AG04450 (cell line): ENCODE measurements at places on chromosomes 7 and 10. TPM values are rescaled to one million over a fixed set of nuclear protein-coding genes. Genes with fewer than 3 reads are reported as not detected.
A peak's percentile ranks its signal among the peaks of the same experiment; 100 is the strongest.

Gene EIF4EBP2
- polyA plus RNA-seq, result 27.3 and 31.2 TPM in 2 replicates

GRCh38 chr7:121313793-121314676, 14.8 kb upstream of the WNT16 start:
- no peak for DNase-seq

Gene PITX3
- polyA plus RNA-seq, result not detected in 2 replicates

Gene ARHGAP21
- 93.1 and 126 TPM in 2 replicates for polyA plus RNA-seq

Gene RSPH10B
- 0.07 TPM in 1 of 2 replicates, not detected in the other for polyA plus RNA-seq

DNA sequence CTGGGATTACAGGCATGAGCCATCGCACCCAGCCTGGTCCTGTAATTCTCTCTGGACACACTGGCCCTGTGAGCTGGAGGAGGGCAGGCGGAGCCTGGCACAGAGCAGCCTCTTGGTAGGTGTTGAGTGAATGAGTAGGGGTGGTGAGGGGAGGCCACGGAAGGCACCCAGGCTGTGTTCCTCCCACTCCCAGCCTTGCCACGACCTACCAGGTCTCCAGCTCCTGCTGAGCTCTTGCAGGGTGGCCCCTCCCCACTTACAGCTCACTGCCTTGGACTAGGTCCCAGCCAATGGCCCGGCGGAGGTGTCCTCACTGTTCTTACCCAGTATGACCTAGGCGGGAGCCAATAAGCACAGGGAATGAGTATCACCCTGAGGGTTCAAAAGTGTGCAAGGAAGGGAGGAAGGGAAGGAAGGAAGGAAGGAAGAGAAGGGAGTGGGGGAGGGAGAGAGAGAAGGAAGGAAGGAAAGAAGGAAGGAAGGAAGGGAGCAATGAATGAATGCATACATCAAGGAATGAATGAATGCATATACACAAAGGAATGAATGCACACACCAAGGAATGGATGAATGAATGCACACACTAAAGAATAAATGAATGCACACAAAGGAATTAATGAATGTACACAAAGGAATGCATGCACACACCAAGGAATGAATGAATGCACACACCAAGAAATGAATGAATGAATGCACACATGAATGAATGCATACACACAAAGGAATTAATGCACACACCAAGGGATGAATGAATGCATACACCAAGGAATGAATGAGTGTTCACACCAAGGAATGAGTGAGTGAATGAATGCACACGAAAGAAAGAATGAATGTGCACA, 45.5 kb downstream of the GTF2IRD1 start:
- no peak for DNase-seq

Gene DIP2C
- polyA plus RNA-seq, result 9.6 and 12.9 TPM in 2 replicates

GRCh38 chr10:338171-339037, 203.1 kb downstream of the ZMYND11 start:
- DNase-seq, result no peak

Gene AOAH
- polyA plus RNA-seq, result not detected in 2 replicates

Gene CTBP2
- polyA plus RNA-seq, result 52.5 and 64.0 TPM in 2 replicates

DNA sequence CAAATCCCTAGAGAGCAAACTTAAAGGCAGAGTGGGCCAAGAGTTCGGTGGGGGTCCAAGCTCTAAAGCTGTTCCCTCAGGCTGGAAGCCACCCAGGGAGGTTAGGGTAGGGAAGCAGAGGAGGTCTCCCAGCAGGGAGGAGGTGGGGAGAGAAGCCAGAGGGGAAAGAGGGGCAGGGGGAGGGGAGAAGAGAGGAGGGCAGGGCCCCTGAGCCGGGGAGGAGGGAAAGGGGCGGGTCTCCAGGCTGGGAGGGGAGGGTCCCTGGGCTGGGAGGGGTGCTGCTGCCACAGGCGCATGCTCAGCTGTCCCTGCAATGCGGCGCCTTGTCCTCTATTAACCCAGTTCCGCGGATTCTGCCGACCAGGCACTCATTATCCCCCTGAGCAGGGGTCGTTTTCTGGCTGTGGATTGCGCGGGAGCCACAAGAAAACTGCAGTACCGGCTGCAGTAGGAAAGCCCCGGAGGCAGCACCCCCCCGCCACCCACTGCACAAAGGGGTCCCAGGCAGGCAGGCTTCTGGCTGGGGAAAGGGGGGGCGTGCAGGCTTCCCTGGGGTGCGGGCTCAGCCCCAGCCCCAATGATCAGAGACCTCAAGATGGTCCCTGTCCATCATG, 49.3 kb downstream of the CAMK2B start:
- no peak for DNase-seq

- DNase-seq, result no peak
Observed at GRCh38 chr7:6648815-6649104, 11.6 kb downstream of the ZNF316 start.

Gene SYT15B
- polyA plus RNA-seq, result 0.11 and 0.17 TPM in 2 replicates

Gene PLXDC2
- 8.9 and 10.4 TPM in 2 replicates for polyA plus RNA-seq

- DNase-seq, result no peak
Observed at GRCh38 chr10:7810443-7810842, 7.9 kb upstream of the TAF3 start.

Gene NKX1-2
- polyA plus RNA-seq, result not detected in 2 replicates

Gene NCF1
- not detected in 2 replicates for polyA plus RNA-seq

Gene BTBD16
- polyA plus RNA-seq, result not detected in 2 replicates

GRCh38 chr7:39535720-39536119, 30.5 kb upstream of the YAE1 start:
- DNase-seq, result no peak

Gene LHFPL3
- not detected in 2 replicates for polyA plus RNA-seq

- no peak for DNase-seq
Observed at GRCh38 chr10:102646610-102647442, 2.5 kb downstream of the TRIM8 start.

DNA sequence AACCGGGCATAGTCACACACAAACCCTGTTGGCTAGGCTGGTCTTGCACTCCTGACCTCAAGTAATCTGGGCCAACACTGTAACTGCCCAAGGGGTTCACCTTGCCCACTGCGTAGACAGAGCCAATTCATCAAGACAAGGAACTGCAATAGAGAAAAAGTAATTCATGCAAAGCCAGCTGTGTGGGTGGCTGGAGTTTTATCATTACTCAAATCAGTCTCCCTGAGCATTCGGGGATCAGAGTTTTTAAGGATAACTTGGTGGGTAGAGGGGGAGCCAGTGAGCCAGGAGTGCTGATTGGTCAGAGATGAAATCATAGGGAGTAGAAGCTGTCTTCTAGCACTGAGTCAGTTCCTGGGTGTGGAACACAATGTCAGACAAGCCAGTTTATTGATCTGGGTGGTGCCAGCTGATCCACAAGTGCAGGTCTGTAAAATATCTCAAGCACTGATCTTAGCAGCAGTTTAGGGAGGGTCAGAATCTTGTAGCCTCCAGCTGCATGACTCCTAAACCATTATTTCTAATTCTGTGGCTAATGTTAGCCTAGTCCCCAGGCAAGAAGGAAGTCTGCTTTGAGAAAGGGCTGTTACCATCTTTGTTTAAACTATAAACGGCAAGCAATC, 15.6 kb upstream of the FXYD4 start:
- no peak for DNase-seq

Gene CYP3A7
- 0.17 and 0.36 TPM in 2 replicates for polyA plus RNA-seq

DNA sequence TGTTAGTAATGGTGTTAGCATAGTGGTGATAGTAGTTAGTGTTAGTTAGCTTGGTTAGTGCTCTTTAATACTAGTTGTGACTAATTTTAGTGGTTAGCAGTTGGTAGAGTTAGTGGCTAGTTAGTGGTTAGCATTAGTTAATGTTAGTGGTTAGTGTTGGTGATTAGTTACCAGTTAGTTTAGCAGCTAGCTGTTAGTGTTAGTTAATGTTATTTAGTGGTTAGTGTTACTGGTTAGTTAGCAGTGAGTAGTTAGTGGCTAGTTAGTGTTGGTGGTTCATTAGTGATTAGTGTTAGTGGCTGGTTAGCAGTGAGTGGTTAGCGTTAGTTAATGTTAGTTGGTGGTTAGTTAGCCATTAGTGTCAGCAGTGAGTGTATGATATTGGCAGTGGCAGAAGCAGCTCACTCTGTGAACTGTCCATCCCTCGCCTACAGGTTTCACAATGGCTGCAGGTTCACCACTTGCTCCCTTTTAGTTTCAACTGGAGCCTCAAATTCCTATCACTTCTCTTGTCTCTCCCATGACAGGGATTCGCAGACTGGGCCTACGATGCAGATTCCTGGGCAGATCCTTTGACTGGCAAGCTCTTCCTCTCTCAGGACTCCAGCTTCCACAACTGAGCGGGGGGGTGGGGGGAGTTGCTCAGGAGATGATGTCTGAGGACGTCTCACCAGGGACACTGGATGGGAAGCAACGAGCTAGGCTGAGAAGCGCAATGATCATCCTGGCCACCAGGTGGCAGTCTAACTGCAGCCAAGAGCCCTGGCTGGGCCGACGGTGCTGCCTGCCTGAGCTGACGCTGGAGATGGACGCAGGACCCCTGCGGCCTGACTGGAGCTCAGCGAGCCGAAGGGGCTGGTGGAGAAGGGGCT, 19.5 kb downstream of the GHRHR start:
- peak; percentile 53 for DNase-seq

DNA sequence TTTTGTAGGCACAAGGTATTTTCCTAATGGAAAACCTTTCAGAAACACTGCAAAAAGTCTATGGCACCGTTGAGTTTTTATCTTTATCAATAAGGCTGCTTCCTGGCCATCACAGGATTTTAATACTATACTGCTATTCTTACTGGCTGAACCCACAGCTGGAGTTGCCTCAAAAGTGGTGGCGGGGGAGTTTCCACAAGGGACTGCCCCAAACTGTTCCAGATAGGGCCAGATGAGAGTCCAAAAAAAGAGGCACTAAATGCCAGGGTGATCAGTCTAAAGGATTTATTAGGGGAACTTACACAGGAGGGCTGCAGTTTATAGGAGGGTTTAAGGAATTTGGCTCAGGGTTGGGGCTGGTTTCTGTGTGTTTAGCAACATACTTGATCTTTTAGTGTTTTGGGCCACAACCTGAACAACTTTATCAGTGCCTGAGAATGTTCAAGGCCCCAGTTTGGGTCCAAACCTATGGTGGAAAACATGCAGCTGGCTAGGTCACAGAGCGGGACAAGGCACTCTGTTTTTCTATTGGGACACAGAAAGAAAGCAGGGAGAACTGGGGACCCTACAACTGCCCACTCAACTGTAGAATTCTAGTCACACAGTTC, 41.4 kb downstream of the STAM start:
- DNase-seq, result no peak

DNA sequence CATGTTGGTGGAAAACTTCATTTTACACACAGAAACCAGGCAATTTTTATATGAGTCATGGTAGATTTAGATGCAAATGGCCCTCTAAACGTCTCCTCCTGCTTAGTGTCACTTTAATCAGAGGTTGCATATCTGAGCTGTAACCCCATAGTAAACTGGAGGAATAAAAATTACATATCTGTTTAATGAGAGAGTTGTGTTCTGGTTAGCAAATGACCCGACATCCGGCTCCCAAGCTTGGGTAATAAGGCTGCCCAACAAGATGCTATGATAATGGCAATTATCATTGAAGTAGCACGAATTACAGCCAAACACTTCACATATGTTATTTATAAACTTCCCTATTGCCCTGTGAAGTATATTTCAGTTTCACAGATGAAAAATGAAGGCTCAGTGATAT, 10.6 kb upstream of the ADAM12 start:
- no peak for DNase-seq

Gene SLC18A2
- 0.01 TPM in 1 of 2 replicates, not detected in the other for polyA plus RNA-seq

DNA sequence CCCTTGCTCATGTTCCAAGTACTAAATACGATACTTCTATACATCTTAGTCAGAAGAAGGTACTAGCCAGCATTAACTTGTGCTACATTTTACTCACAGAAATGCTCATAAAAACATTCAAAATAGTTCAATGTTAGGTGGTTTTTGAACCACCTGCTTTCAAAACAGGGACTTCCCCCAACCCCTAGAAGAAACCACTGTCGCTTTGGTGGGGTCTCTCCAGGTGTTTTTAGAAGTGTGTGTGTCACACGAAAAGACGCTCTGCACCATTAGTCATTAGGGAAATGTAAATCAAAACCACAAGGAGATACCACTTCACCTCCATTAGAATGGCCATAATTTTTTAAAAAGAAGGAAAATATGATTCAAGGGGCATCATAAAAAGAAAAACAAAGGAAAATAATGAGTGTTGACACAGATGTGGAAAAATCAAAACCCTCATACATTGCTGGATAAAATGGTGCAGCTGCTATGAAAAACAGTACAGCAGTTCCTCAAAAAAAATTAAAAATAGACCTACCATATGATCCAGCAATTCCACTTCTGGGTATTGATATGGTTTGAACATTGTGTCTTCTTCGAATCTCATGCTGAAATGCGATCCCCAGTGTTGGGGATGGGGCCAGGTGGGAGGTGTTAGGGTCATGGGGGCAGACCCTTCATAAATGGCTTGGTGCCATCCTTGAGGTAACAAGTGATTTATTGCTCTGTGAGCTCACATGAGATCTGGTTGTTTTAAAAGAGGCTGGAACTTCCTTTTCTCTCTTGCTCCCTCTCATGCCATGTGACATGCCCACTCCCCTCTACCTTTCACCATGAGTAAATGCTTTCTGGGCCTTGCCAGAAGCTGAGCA, 74.2 kb downstream of the MALSU1 start:
- no peak for DNase-seq

Gene INHBA
- 28.1 and 28.5 TPM in 2 replicates for polyA plus RNA-seq

Gene MMRN2
- polyA plus RNA-seq, result 0.55 and 0.69 TPM in 2 replicates

- no peak for DNase-seq
Observed at GRCh38 chr10:7038416-7038815, 372.4 kb downstream of the SFMBT2 start.
